ENCODE measurements at places on chromosomes 1 and 21. TPM values are rescaled to one million over a fixed set of nuclear protein-coding genes. Genes with fewer than 3 reads are reported as not detected.

Gene ZNF695
- total RNA-seq = 1.5 TPM

GRCh38 chr1:198290089-198290683, 133.4 kb downstream of the NEK7 start:
- DNase-seq = no peak

DNA sequence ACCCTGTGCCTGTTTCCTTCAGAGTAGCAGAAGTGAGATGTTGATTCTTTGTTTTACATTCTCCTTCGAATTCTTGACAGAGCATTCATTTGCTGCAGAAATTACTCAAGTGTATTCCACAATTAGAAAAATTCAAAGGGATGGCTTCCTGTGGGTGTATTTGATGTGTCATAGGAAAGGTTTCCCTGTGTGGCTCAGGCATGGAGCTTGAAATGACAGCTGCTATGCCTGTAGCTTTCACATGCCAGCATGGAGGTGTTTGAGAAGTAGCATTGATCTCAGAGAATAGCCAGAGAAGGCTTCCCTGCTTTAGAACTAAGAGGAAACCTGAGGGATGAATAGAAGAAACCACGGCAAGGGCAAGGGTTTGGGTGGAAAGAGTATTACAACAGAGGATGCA, 317.2 kb upstream of the DEPDC1 start:
- peak; percentile 12 for DNase-seq

GRCh38 chr1:215704089-215704860, 137.2 kb downstream of the KCTD3 start:
- DNase-seq = no peak

DNA sequence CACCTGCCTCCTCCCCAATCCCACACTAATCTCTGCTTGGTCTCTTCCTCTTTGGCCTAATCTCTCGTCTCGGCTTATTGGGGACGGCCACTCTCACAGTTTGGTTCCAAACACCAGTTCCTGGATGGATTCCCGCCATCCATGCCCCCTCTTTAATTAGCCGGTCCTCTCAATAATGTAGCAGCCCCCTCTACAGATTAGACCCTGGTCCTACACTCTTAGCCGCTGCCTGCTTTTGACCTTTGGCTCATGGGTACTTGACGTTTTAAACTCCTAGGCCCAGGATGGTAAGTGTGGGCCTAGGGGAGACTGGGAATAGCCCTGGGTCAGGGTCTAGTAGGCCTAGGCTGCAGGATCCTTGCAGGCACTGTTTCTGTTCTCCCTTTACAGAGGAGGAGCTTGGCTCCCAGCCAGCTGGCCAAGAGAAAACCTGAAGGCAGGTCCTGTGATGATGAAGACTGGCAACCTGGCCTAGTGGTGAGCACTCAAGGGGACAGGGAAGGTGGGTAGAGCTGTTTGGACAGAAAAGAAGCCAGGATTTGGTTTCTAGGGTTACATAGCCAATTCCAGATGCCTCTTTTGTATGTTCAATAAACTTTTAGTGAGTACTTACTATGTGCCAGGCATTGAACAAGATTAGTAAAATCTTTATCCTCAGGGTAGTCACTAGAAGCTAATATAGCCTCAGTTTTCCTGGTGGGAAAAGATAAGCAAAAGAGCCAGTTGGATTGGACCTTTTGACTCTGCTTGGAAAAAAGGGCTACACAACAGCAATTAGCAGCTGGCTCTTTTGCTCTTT, 758 bp downstream of the RAD54L start:
- DNase-seq = no peak

- DNase-seq = no peak
These were observed 64.3 kb downstream of the DMRTA2 start for GRCh38 chr1:50358962-50359361.

DNA sequence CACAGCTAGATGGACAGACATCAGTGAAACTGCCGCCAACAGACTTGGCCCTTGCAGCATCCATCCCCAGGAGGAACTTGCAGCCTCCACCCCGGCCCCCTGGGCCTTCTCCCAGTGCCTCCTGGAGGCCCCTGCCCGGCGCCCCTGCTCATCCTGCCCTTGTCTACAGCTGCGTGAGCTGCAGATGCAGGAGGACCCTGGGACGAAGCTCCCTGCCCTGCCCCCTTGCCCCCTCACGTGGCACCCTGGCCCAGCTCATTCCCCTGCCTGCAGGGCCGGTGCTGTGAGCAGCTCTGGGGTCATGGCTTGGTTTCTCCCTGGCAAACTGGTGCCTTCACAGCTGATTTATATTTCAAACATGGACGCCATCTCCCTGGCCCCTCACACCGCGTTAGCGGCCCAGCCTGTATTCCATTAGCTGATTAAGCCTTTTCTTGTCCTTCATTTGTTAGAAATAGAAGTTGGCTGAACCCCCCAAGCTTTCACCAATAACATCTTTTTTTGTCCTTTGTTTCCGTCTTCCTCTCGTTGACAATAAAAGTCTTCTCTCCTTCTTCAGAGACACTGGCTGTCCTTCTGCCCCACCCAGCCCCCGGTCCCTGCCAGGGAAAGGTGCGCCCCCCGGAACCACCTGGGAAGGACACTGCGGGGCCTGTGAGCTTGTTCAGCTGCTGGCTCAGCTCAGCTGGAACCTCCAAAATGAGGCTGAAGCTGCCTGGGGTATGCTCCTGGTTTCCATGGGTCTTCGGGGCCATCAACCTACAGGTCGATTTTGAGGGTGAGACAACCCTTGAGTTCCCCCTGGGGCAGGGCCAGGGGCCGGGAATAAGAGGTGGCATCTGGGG, 34.0 kb upstream of the SLC19A1 start:
- DNase-seq = no peak

DNA sequence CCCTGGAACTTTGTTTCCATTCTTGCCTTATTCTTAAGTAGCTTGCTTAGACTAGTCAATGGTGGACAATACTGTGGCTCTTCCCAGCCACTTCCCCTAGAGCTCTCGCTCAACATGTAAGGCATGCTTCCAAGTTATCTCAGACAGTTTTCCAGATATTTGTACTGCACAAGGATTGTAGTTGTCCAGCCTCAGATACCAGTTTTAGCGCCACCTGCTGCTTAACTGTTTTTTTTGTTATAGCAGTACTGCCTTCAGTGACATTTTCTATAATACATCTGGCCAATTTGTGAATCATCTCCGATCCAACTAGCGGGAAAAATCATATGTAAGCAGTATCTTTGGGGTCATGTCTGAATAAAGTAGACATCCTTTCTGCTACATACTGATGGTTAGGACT, 346.7 kb upstream of the ADGRL4 start:
- peak; percentile 37 for DNase-seq
